Fibroblast of the aortic adventitia (primary cell): ENCODE measurements at places on chromosomes 12 and 14.
A peak's percentile ranks its signal among the peaks of the same experiment; 100 is the strongest.

GRCh38 chr12:16605642-16606116, 283 bp downstream of the LMO3 start:
- DNase-seq: peak; percentile 32

DNA sequence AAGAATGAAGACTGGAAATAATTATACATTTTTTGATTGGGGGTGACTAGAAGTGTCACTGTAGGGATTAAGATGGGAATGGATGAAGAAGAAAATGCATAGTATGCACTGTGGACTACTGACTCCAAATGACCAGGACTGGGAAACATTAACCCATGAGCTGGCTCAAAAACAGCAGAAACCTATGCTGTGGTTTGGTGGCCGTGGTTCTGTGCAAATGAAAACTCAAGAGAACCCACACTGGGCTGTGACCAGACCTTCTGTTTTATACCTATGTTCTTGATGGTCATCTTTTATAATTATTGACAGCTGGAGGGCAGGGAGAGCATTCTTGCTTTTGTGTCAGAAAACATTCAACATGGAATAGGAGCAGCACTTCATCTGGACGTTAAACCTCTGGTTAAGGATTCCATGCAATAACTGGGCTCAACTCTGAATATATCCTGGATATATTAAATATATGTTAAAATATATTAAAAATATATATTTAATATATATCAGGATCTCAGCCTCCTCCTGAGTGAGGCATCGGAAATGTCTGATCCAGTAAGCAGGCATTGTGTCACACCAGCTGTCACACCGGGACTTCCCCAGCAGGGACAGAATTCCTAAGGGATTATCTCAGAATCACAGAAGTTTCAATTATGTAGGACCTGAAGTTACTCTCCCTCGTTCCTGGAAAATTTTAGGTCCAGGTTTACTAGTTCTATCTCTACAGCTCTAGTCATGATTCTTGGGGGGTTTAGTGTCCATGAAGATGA, 48.5 kb downstream of the BBS10 start:
- DNase-seq: no peak

DNA sequence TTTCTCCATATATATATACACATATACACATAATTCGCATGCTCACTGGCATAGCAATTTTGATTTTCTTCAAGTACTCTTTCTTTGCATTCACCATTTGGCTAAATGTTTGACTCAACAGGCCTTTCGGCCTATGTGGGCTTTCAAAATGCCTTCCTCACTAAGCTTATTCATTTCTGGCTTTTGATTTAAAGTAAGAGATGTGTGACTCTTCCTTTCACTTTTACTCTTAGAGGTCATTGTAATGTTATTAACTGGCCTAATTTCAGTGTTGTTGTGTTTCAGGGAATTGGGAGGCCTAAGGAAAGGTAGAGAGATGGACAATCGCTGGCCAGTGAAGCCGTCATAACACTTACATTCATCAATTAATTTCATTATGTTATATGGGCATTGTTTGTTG, 14.5 kb upstream of the KLRD1 start:
- DNase-seq: no peak

GRCh38 chr12:109535231-109535862, 38.0 kb downstream of the MMAB start:
- no peak for DNase-seq

DNA sequence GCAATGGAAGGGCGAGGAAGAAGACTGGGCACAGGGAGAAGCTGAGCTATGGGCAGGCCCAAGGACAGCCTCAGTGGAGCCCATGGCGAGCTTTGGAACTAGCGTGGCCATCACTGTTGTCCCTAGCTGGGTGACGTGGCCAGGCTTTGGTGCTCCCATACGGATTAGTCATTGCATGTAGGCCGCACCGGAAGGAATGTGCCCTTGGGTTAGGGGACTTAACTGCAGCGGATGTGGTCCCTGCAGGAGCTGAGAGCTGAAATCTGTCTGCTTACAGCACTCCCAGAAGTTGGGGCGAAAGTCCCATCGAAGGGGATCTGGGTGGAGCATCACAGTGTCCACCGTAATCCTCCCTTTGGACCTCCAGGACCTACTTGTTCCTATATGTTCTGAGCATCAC, 133.7 kb downstream of the PAPOLA start:
- DNase-seq: no peak

DNA sequence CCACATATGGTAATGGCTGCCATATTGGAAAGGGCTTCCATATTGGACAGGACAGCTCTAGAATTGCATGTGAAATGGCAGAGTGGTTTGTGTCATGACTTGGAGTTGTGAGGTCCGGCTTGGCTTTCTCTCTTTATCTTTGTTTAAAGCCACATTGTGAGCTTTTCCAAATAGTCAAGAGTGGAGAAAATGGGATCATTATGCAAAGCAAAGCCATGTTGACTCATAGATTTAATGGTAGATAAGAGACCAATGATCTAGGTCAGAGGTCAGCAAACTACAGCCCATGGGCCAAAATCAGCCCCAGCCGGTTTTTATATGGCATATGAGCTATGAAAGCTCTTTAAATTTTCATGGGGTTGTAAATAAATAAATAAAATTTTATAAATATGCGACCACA, 449.1 kb downstream of the BCL11B start:
- no peak for DNase-seq

DNA sequence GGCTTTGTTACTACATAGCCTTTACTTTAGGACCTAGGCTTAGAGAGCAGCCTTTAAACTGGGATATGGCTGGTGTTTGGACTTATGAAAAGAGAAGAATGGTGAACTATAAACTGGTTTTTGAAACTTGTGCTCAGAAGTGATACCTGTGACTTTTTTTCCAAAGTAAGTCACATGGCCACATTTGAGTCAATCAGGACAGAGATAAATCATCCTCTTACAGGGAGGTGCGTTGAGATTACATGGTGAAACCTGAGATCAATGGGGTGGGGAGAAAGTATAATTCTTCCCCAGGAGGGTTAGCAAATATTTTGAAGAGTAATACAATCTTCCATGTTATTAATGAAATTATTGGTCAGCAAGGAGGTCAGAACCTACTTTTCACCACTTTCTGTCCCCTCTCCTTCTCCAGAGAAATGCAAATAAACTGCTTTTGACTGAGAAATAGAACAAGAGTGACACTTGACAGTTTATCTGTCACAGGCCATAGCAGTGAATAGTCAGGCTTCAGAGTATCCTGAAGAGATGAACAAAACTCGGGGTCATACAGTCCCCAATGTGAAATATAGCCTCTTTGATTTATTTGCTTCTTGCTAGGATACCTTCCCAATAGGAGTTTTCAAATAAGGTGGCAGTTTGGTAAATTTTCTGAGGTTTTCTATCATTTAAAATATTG, 11.1 kb upstream of the ZNF641 start:
- DNase-seq: no peak

GRCh38 chr12:958588-959123, 9.2 kb upstream of the RAD52 start:
- DNase-seq: peak; percentile 68

DNA sequence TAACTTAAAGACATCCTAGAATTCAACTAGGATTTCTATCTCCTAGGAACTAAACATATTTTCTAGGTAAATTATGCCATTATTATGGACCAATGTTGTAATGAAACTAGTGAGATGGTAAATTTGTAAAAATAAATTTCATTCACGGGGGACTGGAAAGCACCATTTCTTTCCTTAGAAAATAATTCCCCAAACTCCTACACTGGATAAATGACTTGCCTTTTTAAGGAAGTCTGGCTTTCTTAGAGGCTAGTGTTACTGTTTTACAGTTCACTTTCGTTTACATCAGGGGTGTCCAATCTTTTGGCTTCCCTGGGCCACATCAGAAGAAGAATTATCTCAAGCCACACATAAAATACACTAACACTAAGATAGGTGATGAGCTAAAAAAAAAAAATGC, 3.3 kb downstream of the SLC39A9 start:
- no peak for DNase-seq

DNA sequence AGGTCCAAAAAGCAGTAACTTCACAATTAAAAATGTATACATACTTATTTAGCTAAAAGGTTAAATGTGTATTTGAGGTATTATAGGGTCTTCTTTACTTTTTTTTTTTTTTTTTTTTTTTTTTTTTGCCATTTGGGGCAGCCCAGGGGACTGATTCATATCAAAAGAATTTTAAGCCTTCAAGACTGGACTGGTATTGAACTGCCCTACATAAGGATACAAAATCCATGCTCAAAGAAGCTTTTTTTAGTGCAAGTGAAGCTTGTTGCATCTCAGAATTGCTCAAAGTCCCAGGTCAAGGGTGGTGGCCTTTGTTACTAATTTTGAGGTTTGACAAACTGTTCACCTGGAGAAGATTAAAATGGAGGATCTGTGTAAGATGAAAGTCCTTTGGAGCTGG, 124.0 kb downstream of the APAF1 start:
- no peak for DNase-seq

DNA sequence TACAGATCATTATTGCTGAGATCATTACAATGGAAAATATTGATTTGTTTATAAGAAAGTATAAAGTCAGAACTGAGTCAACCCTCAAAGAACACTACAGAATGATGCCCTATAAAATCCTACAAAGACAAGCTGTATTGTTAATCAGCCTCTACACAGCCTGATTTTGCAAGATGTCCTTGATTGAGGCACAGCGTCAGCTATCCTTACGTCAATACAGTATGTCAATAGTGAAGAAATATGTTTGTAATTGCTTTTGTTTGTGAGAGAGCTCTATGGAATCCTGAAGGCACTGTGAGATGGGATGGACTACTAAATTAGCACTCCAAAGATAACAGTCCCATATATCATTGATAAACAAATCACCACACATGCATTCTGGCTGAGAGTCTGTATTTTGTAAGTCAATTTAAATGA, 70.7 kb downstream of the RASSF9 start:
- DNase-seq: no peak

GRCh38 chr12:39902821-39903220, 203.1 kb downstream of the SLC2A13 start:
- DNase-seq: no peak

- no peak for DNase-seq
Observed at GRCh38 chr12:52519826-52520662, at the start of gene KRT5. Gene KRT5, minus strand, starts transcription at chr12:52520394. Its CDS starts 98 bp downstream, at chr12:52520296.

DNA sequence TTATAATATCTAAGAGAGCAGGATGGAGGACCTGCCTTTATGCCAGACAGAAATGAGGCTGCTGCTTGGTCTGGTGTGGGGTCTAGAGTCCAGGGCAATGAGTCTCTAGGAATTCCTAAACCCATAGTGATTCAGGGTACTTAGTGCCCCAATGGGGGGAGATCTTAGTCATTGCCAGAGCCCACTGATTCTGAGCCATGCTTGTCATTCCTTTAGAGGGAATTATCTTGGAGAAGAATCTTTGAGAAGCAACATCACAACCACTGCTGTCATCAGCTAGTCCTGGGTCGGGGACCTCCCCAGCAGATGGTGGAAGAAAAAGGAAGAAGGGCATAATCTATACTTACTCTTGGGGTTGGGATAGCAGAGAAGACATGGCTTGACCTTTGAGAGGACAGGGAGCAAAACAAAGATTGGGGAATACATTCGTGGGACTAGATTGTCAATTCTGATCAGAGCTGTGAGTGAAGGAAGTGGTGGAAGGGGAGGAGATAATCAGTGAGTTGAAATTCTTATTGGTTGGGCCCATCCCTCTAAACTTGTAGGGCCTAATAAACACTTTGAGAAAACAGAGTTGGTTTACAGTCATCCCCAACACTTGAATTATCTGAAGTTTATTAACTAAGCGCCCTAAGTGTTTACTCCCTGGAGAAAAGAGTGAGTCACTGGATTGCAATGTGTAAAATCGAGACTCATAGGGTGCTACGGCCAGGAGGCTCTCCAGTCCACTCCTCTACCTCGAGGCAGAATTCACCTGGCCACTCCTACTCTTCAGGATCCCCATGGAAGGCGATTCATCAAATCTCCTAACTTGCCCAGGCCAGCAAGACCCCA, 3.0 kb upstream of the KRT3 start:
- no peak for DNase-seq

- DNase-seq: peak; percentile 71
Observed at GRCh38 chr14:35044939-35045797, 904 bp upstream of the FAM177A1 start.

GRCh38 chr14:105491366-105491973, 424 bp downstream of the TEDC1 start:
- peak; percentile 37 for DNase-seq

- DNase-seq: peak; percentile 89
Observed at GRCh38 chr12:63045020-63045860, 105.8 kb downstream of the AVPR1A start.

- no peak for DNase-seq
Observed at GRCh38 chr12:120376934-120377572, 8.1 kb upstream of the MSI1 start.

DNA sequence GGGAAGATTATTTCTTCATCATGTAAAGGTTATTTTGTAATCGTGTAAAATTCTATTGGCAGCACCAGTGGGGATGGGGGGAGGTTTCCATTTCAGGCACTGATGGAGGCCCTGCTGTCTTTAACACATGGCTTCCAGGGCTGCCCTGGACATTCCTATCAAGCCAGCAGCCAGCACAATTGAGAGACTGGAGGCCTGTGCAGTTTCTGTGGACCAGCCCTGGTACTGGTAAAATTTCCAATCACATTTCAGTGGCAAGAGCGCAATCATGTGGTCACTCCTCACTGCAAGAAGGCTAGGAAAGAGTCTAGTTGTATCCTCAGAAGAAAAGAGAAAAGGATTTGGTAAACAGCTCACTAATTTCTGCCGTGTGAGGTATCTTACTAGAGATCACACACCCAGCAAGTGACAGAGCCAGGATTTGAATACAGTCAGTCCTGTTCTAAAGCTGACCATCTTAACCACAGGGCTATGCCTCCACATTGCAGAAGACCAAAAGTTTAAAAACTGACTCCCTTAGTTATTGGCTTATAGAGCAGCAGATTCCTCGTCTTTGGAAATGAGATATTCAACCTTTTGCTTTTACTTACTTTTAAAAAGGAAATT, 179.4 kb upstream of the ARHGAP5 start:
- peak; percentile 37 for DNase-seq

DNA sequence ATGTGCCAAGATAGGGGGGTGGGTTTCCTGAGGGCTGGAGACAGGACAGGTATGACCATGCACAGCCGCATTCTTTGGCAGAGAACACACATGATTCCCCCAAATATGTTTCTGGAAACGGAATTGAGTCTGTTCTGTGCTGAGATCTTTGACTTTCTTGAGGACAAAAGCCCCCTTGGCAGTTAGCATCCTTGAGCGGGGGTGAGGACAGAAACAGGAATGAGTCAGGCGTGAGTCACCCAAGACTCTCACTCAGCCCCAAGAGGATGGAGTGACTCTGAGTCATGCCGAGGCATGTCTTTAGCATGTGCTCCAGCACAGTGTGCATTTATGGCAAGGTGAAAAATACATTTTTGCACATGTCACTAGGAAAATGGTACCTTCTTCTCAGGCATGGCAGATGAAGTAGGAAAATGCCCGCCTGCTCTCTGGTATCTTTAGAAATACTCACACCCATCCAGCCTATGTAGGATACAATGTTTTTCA, 52.1 kb downstream of the DAD1 start:
- peak; percentile 94 for DNase-seq

GRCh38 chr14:103228076-103228806, 105.0 kb downstream of the TNFAIP2 start:
- no peak for DNase-seq

DNA sequence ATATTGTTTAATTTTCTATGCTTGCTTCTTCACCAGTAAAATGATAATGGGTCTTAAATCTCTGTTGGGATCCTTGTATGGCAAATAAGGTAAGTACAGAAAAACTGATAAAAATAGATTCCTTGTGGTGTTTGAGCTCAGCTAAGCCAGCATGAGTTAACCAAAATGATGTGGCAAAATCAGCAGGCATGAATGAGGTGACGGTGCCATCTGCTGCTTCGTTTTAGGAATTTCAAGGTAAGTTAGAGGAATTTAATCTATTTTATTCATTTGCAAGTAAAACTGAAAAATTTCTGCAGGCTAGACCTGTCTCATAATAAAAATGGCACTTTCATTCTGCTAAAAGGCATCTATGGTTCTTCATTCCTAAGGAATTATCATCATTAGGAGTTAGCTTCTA, 10.0 kb upstream of the CLEC7A start:
- DNase-seq: peak; percentile 60
